ENCODE measurements at places on chromosomes 7 and 10.

- DNase-seq, result no peak
Measured at GRCh38 chr10:33137356-33138005, 179.5 kb upstream of the ITGB1 start.

GRCh38 chr7:113918946-113919345 is at the start of gene PPP1R3A:
Gene PPP1R3A, minus strand, starts transcription at chr7:113919009. Its CDS starts 13 bp downstream, at chr7:113918996.
- no peak for DNase-seq

- DNase-seq, result no peak
Measured at GRCh38 chr7:158286210-158286609, 301.4 kb downstream of the PTPRN2 start.

DNA sequence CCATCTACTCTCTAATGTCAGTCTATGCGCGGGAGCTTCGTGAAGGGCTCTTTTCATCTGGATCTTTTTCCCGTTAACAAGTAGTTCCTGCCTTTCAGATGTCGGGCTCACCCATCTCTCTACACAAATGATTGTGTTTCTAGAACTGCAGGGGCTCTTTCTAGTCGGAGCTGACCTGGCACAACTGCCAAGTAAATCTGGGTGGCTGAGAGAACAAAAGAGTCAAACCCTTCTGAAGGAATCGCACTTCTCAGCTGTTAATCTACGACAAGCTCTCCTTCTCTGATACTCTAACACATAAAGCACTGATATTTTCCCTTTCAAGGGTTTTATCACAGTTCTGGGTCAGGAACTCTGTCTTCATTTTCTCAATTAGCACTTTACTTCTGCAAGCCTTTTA is 144.7 kb downstream of the NRP1 start:
- DNase-seq, result no peak

- DNase-seq, result no peak
Measured at GRCh38 chr10:101619983-101620382, 31.9 kb downstream of the DPCD start.

DNA sequence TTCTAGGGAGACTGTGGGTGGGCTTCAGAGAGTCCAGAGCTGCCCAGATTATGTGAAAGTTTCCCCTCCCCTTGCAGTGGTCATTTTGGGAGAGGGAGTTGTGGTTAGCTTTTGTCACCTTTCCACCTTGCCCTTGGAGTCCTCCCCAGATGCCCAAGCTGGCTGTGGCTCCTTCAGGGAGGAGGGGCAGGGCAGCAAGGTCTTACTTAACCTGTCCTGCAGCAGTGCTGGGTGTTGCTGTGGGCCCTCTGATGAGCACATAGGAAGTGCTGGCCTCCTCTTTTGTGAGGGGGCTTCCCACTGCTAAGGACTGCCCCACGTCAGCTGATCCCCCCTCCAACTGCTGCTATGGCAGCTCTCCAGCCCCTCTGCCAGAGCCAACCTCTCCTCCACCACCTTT is 17.6 kb upstream of the AQP1 start:
- DNase-seq, result no peak

- no peak for DNase-seq
Measured at GRCh38 chr7:17588730-17589129, 290.3 kb downstream of the AHR start.

- DNase-seq, result no peak
Measured at GRCh38 chr10:84289521-84290200, 38.7 kb upstream of the CCSER2 start.

Data from stimulated activated CD8-positive, alpha-beta memory T cell treated with anti-CD3 and anti-CD28 coated beads, Interleukin-4, amount 100 ng/mL, for 48 hours (primary cell).